ENCODE measurements at places on chromosomes 12 and 14. TPM values are rescaled to one million over a fixed set of nuclear protein-coding genes. Genes with fewer than 3 reads are reported as not detected.

The UNC79 gene
- not detected for total RNA-seq

- no peak for DNase-seq
Measured at GRCh38 chr12:11686120-11686519, 36.6 kb downstream of the ETV6 start.

DNA sequence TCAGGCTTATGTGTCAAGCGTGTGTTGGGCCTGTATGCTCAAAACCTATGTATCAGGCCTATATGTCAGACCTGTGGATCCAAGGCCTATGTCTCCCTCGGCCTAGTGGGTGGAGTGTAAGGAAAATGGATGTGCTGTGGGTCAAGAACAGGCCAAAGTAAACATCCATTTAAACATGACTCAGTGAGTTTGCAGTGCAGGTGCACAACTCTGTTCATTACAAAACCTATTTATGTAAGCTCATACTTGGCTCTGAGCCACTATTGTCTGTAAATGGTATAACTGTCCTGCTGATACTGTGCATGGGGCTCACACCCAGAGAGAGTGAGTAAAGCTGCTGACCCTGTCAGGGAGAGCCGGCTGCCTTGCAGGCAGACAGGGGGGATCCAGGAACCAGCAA, 249.7 kb upstream of the AVPR1A start:
- DNase-seq, result no peak

- no peak for DNase-seq
Measured at GRCh38 chr12:133026996-133027395, 10.3 kb upstream of the ZNF84 start.

- peak; percentile 91 for DNase-seq
Measured at GRCh38 chr12:57430931-57431566, at the start of gene R3HDM2. Gene R3HDM2, minus strand, starts transcription at chr12:57431043. Its CDS starts 120,615 bp downstream, at chr12:57310428.

- peak; percentile 53 for DNase-seq
Measured at GRCh38 chr12:28191051-28192048, 1.1 kb downstream of the CCDC91 start.

- no peak for DNase-seq
Measured at GRCh38 chr12:12202747-12203146, 64.1 kb downstream of the LRP6 start.

The GPD1 gene
- total RNA-seq, result 235 TPM

The PLXNC1 gene
- total RNA-seq, result 21.4 TPM

DNA sequence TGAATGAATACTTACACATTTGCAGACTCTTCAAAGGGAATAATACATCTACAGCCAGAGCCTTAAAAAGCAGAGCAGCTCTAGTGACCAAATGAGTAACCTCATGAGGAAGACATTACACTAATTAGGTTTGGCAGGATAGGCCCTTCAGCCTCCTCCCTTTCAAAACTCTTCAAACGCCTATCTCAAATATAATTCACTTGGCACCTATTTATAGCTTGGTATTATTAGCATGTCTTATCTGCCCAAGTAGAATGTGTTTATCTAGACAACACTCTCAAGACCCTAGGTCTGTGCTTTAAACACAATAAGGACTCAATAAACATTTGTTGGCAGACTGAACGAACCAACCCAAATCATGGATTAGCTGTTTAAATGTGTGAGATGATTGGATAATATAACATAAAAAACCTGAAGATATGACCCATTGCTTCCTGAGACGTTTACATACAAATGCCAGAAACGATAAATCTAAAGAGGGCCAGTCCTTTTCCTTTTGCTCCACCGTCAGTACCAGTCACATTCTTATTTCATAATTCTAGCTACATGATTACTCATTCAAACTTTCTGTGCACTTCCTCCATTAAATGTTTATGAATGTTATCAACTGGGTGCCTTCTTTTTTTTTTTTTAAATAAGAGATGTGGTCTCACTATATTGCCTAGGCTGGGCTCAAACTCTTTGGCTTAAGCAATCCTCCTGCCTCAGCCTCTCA, 123.3 kb downstream of the CEP83 start:
- DNase-seq, result no peak

- peak; percentile 88 for DNase-seq
Measured at GRCh38 chr14:75310295-75311111, 31.9 kb downstream of the FOS start.

GRCh38 chr14:52124791-52125684, 56.2 kb upstream of the NID2 start:
- DNase-seq, result no peak

- no peak for DNase-seq
Measured at GRCh38 chr14:68592948-68593556, 199.8 kb downstream of the ZFP36L1 start.

DNA sequence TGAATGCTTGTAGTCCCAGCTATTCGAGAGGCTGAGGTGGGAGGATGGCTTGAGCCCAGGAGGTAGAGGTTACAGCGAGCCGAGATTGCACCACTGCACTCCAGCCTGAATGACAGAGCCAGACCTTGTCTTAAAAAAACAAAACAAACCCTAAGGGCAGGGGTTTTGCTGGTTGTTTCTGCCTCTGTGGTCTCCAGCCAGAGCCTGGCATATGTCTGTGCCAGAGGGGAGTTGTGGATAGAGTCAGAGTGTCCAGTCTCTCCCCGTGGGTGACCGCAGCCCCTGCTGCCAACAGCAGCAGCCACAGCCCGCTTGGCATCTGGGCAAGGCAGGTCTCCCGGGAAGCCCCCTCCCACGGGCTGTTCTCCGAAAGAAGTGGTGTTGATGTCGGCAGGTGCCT, 37.6 kb downstream of the MVK start:
- DNase-seq, result no peak

GRCh38 chr14:25007832-25008231, 42.1 kb downstream of the STXBP6 start:
- DNase-seq, result no peak

DNA sequence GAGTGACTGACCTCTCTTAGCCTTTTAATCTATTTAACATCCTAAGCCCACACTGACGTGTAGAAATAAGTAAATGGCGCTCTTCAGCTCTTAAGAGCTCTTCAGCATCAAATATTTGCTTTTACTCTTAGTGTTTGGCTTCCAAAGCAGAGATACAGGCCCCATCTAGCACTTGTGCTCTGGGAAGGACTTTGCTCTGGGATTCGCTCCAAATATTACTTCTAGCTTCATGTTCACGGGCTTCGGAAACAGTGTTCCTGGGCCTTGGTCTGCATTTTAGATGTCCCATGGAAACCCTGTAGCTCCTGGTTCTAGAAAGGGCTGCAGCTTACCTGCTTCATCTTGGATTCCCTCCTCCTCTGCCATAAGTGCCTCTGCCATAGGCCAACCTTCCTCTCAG, 2.7 kb upstream of the NKX2-8 start:
- DNase-seq, result no peak

GRCh38 chr12:29728030-29728429, 55.7 kb downstream of the TMTC1 start:
- DNase-seq, result no peak

The PRH2 gene
- not detected for total RNA-seq

DNA sequence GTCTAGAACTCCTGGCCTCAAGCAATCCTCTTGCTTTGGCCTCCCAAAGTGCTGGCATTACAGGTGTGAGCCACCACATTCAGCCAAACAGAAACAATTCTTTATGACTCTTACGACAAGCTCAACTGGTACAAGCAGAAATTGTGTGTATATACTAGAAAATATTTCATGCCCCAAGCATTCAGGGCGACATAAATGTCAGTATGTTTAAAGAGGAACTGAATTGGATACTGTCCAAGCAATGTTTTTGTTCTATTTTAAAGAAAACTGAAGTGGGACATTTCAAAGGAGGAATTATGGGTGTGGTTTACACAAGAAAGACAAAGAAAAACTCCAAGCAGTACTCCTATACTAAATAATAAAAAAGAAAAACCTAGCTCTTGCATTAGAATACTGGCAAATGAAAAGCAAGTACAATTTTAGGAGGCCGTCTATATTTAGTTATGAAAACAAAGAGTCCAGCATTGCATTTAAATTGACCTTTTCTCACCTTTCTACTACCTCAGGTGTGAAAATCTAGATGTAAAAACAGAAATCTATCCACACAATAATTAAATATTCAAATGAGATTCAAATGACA, 48.9 kb downstream of the PPP1R12A start:
- DNase-seq, result no peak

DNA sequence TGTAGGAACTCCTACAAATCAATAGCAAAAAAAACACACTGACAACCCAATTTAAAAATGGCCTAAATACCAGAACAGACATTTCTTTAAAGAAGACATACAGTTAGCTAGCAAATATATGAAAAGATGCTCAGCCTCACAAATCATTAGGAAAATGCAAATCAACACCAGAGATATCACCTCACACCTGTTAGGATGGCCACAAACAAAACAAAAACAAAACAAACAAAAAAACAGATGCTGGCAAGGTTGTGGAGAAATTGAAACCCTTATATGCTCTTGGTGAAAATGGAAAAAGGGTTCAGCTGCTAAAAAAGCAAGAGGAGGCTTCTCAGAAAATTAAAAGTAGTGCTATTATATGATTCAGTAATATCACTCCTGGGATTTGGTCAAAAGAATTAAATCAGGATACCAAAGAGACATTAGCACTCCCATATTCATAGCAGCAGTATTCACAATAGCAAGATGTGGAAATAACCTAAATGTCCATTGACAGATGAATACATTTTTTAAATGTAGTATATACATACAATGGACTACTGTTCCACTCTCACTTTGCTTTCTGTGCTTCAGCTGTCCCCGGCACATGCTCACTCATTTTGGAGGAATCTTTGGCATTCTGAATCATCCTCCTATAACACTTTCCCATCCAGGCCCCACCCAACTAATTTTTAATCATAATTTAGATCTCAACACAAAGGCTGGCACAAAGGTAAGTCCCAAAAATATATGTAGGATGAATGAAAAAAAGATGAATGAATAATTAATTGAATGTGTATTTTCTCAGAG, 99.1 kb downstream of the SYT1 start:
- DNase-seq, result no peak

DNA sequence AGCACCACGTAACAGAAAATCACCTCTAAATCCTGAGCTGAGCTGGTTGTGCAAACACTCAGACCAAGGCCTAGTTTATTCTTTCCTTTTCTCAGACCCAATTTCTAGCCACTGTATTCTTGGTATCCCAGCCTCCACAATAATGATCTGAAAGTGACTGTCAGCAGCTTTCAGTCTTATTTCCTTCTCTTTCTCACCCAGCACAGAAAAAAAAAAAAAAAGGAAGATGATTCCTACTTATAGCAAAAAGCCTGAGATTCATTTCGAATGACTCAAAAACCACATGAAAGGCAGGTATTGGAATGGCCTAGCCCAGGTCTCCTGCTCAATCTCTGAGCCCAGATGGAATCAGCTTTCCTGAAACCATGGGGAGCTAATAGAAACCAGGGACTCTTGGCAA, 298.6 kb upstream of the PPFIA2 start:
- DNase-seq, result no peak

The JPH4 gene
- 0.66 TPM for total RNA-seq

The LRRC9 gene
- total RNA-seq, result 0.16 TPM

All from breast epithelium (tissue), 4 donors.